ENCODE measurements at places on chromosomes 7 and 10.
A peak's percentile ranks its signal among the peaks of the same experiment; 100 is the strongest.

DNA sequence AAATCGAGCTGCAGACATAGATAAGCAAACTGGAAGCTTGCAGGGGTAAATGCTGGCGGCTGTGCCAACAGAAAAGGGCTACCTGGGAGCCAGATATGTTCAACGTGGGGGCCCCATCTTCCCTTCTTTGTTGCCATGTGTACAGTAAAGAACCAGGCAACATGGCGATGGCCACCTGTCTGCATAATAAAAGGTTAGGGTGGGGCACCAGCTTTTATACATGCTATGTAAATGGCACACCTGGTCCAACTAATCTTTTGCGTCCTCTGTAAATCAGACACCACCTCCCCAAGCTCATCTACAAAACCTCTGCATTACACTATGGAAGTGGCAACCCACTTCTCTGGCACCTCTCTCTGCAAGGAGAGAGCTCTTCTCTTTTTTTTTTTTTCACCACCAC lies 13.9 kb downstream of the BUD31 start:
- DNase-seq = no peak

DNA sequence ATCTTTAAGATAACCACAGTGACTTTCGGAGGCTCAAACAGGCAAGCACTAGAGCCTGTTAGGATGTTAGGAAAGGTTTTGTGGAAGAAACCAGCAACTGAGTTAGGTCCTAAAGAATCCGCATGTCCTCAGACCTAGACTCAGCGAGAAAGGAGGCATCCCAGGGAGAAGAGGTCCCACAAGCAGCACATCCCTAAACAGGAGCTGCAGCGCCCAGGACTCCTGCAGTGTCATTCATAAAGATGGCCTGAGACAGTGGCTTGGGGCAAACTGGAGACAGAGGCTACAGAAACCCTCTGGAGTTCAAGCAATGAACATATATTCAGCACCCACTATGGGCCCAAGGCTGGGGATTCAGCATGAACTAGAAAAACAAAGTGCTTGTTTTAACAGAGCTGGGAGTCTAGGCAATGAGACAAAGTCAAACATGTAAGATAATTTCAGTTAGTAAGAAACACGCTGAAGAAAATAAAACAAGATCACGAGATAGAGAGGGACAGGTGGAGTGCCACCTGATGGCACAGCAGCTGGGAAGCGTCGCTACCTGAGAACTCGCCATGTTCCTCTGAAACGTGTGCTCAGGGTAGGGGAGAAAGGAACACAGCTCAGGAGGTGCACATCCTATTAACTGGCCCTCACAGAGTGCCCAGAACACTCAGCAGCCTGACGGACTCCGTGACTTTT lies 48.1 kb downstream of the PARD3 start:
- no peak for DNase-seq

DNA sequence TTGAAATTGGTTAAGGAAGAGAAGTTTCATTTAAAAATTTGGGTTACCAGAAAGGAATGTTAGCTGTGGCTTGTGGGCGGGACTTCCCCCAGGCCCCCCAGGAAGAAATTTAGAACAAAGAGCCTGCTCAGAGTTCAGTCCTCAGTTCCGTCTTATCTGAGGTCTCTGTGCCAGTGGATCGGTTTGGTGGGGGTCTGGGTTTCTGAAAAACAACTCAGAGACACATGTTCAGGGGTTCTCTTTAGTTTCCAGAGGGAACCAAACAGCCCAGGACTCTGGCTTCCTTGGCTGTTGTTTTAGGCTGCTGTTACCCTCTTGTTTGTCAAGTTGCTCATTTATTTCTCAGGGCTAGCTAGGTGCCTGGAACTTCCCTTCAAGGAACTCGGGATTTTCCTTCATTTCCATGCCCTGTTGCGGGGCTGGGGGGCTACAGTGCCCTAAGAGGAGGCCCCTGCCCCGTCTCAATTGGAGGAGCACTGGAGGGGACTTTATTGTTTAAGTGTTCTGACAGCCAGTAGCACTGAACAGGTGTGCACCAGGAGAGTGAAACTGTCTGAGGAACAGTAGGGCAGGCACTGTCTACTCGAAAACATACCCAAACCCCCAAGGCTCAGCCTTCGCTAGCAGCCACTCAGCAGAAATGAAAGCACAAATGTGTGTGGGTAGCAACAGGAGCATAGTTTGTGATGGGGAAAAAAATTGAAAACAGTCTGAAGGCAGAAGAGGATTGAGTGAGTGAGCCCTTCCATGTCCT lies 59.9 kb downstream of the ALOX5 start:
- DNase-seq = peak; percentile 56

DNA sequence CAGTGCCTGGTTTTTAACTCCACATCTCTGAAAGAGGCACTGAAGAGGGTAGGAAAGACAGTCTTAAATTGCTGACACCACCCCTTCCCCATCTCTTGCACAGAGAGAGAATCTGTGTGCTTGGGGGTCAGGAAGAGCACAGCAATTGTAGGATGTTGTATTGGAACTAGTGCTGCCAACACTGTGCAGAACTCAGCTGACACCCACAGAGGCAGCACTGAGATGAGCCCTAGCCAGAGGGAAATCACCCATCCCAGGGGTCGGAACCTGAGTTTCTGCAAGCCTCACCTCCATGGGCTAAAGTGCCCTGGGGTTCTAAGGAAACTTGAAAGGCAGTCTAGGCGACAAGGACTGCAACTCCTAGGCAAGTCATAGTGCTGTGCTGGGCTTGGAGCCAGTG lies 11.0 kb upstream of the TNKS2 start:
- DNase-seq = no peak

DNA sequence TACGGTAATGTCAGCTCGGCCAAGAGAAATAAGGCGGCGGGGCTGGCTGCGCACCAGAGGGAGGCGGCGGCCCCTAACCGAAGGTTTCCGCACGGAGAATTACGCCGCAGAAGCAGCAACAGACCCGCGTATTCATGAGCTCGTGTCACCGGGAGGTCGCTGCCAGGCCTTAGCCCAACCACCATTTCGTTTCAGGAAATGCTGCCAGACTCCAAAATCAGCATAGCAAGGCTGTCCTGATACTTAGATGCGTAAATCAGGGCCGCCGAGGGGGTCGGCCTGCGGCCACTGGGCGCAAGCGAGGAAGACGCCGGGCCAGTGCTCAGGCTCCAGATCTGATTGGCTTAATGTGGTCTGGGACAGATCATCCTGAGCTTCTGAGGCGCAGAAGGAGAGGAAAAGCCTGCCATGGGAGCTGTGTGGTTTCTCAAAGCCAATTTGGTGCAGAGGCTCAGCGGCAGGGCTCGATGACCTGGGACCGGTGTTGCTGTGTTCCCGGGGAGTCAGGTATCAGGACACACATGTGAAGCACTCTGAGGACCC lies 247.9 kb downstream of the BAMBI start:
- no peak for DNase-seq

GRCh38 chr10:123203393-123204126 lies 49.4 kb downstream of the BUB3 start:
- DNase-seq = no peak

GRCh38 chr7:134771889-134772288 lies 7.5 kb upstream of the CALD1 start:
- DNase-seq = no peak

DNA sequence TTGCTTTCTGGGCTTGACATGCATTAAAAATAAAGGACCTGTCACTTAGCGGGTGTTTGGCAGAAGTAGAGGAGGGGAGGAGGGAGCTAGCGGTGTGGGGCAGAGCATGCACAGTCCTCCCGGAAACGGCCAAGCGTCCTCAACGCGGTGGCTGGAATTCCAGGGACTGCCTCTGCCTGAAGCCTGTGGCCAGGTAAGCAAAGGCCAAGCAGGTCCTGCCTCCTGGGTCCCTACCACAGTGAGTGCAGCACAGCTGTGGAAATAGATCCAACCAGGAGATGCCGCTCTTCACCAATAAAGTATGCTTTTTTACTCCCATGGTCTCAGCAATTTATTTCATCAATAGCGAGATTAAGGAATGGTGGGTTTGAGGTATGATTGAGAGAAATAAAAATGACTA lies 323.4 kb downstream of the WDR37 start:
- DNase-seq = no peak

- DNase-seq = no peak
Measured at GRCh38 chr7:155533827-155534690, 12.3 kb downstream of the CNPY1 start.

All from transverse colon (tissue), 4 donors.